ENCODE measurements at places on chromosomes 5 and 9.

- no peak for DNase-seq
These were observed 2375.8 kb downstream of the MAT2B start for GRCh38 chr5:165881259-165881658.

- no peak for DNase-seq
These were observed 12.4 kb upstream of the SHC3 start for GRCh38 chr9:89191004-89191403.

GRCh38 chr5:178093134-178093533 lies 20.2 kb upstream of the N4BP3 start:
- no peak for DNase-seq

GRCh38 chr5:35651002-35651756 lies 33.5 kb downstream of the SPEF2 start:
- no peak for DNase-seq

- no peak for DNase-seq
These were observed 450.5 kb upstream of the CDH10 start for GRCh38 chr5:25095261-25095660.

DNA sequence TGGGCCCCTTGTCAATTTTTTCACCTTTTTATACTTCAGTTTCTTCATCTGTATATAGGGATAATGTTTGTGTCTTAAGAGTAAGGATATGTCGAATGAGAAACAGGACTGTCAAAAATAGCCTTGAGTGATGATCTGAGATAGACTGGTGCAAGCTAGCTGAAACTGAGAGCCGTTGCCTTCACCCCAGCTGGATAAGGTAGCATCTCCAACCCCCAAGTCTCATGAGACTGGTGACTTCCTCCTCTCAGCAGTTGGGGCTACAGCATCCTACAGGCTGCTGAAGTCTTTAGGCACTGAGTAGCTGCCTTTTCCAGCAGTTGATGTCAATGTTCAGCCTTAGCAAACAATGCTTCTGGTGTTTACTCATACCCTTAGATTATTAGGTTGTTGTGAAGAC lies 330.2 kb downstream of the OSTF1 start:
- no peak for DNase-seq

- DNase-seq: no peak
These were observed 104.4 kb downstream of the DENND1A start for GRCh38 chr9:123825342-123826060.

DNA sequence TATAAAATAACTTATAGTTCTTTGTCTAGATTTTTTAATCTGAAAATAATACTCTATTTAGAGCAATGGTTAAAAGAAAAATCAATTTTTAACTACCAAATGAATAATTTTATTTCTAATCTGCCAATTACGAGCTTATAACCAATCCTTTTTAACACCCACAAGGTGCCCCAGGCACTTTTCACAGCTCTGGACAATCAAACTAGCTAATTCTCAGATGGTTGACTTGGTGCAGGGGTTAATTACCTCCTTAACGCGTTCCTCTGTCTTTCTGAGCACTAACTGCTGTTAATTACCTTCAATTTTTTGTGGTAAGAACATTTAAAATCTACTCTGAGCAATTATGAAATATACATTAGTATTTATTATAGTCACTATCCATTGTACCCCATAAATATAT lies 109.6 kb upstream of the PJA2 start:
- DNase-seq: no peak
